ENCODE measurements at places on chromosomes 11 and 22. TPM values are rescaled to one million over a fixed set of nuclear protein-coding genes. Genes with fewer than 3 reads are reported as not detected.

DNA sequence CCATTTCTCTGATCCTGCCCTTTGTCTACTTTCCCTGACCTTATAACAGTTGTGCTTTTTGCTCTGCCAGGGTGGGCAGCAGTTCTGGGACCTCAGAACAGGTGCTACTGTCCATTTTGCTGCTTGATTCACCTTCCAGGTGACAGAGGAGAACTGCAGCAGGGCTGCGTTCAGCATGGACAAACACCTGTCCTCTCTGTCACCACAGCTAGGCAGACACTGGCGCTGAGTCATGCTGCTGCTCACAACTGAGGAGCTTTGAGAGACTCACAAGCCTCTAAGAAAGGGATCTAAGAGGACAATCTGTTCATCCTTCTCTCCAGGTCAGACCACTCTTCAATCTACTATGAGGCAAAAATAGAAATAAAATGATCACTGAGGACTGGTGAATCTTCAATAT is 1144.5 kb upstream of the CCDC90B start:
- peak; percentile 52 for DNase-seq

- DNase-seq = no peak
These were observed 27.9 kb downstream of the SPATA19 start for GRCh38 chr11:133817449-133817848.

- no peak for DNase-seq
These were observed 37.6 kb upstream of the BIRC3 start for GRCh38 chr11:102279641-102280170.

- no peak for DNase-seq
These were observed 18.6 kb upstream of the NXPE4 start for GRCh38 chr11:114614127-114614720.

- peak; percentile 67 for DNase-seq
These were observed 929.9 kb downstream of the BRD1 start for GRCh38 chr22:48897645-48898370.

DNA sequence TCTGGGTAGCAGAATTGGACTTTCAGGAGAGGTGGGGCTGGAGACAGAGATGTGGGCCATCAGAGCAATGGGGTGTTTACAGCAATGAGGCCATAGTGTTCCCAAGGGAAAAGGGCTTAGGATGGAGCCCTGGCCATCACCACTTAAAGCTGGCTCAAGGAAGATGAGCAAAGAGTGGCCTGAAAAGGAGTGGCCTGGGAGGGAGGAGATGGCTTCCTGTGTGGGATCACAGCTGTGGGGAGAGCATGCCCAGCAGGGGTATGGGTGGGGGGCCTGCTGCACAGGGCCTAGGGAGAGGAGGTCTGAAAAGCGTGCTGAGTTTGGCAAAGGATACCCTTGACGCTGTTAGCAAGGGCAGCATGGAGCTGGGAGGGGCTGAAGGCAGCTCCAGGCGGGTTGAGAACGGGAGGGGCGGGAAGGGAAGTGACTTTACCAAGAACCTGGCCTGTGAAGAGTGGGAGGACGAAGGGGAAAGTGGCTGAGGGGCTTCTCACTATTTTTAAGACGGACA is 13.9 kb downstream of the LRRC32 start:
- peak; percentile 78 for DNase-seq

DNA sequence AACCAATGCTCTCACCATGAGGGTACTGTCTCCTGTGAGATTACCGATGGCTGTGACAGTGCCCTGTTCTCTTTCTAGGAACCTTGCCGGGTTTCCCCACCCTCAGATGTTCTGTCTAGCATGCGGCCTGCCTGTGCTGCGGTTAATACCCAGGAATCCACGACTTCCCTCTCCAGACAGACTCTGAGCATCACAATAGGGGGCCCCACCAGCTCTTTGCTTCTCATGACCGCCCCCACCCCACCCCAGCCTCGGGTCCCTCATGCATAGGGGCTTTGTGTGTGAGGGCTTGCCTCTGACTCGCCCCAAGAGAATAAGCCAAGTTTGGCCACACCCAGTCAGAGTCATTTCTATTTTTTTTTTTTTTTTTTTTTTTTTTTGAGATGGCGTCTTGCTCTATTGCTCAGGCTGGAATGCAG is 10.3 kb downstream of the PARVG start:
- no peak for DNase-seq

The PDE3B gene
- 2.1 TPM for total RNA-seq

The CCDC81 gene
- total RNA-seq = 6.2 TPM

Data from posterior vena cava (tissue), 2 donors.